Progenitor cell of endocrine pancreas (in vitro differentiated cells): ENCODE measurements at places on chromosomes 4 and X. TPM values are rescaled to one million over a fixed set of nuclear protein-coding genes. Genes with fewer than 3 reads are reported as not detected.

Gene KLHL13
- total RNA-seq, result 5.6 and 6.3 TPM in 2 replicates

Gene SPANXA2
- not detected in 2 replicates for total RNA-seq

Gene NAA11
- not detected in 2 replicates for total RNA-seq

Gene EDNRA
- total RNA-seq, result 12.2 and 13.3 TPM in 2 replicates

Gene SATL1
- total RNA-seq, result 0.36 and 0.51 TPM in 2 replicates

Gene BST1
- total RNA-seq, result 0.38 TPM in 1 of 2 replicates, not detected in the other

- DNase-seq, result no peak
- H3K4me1 ChIP-seq, result peaks cover 1% of the 10 kb centered on the region
- H3K27ac ChIP-seq, result no peak overlapping the region
- no peak overlapping the region for H3K4me3 ChIP-seq
- no peaks in the 10 kb centered on the region for H3K27me3 ChIP-seq
- no peaks in the 10 kb centered on the region for H3K36me3 ChIP-seq
Measured at GRCh38 chrX:131975851-131976250, 47.3 kb upstream of the STK26 start.

GRCh38 chrX:142040906-142041305, 137.2 kb downstream of the MAGEC1 start:
- H3K27me3 ChIP-seq, result no peaks in the 10 kb centered on the region
- H3K4me1 ChIP-seq, result no peaks in the 10 kb centered on the region

DNA sequence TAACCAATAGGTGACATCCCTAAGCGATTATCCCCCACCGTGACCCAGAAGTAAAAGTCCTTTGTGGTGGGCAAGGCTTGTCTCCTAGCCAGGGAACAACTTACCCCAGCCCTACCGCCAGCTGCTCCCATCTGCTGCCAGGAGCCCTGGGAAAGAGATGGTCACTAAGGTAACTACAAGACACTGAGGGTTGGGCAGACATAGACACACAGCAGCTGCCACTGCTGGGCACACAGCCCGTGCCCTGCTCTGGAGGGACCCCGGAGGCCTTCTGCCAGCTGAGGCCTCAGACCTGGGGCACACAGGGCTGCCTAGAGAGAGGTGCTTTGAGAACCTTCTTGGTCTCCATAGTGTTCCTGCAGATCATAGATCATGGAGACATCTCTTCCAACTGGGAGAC, 53.0 kb upstream of the PROM1 start:
- H3K27me3 ChIP-seq, result peaks cover 12% of the 10 kb centered on the region
- no peaks in the 10 kb centered on the region for H3K36me3 ChIP-seq
- no peak for DNase-seq
- H3K4me1 ChIP-seq, result peaks cover 7% of the 10 kb centered on the region
- H3K4me3 ChIP-seq, result no peak overlapping the region
